ENCODE measurements at places on chromosomes 16 and 17. TPM values are rescaled to one million over a fixed set of nuclear protein-coding genes. Genes with fewer than 3 reads are reported as not detected.

TBC1D3C gene
- not detected for total RNA-seq

GDPD1 gene
- 5.0 TPM for total RNA-seq

CD300LB gene
- not detected for total RNA-seq

DNA sequence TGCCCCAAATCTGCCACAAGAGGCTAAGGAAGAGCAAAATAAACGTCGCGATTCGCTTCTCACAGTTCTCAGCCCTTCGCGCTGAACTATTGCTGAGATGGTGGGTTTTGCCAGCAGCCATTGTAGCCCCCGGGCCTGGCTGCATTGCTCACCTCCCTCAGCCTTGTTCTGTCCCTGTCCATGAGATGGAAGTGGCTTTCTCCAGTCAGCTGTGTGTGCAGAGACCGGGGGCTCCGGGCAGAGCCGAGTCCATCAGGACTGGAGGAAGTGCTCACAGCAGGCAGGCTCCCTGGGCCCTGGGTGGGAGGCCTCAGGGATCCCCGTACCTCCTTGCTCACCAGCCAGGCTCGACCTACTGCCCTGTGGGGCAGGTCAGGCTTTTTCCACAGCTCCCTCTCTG lies 27.6 kb upstream of the CAPN15 start:
- DNase-seq = no peak

GRCh38 chr17:81187586-81188490 lies 21.8 kb upstream of the AATK start:
- no peak for DNase-seq
